Cerebellar cortex (tissue), 1 donor: ENCODE measurements at places on chromosomes 2 and 18.

DNA sequence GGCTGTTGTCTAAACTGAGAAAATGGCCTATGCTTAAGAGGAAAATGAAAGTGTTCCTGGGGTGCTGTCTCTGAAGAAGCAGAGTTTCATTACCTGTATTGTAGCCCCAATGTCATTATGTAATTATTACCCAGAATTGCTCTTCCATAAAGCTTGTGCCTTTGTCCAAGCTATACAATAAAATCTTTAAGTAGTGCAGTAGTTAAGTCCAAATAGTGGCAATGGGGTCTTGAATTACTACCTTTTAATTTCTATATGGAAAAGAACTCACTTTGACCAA, 13.8 kb upstream of the ALLC start:
- DNase-seq = no peak

- DNase-seq = no peak
Observed at GRCh38 chr2:144201126-144201525, 318.8 kb downstream of the ZEB2 start.

DNA sequence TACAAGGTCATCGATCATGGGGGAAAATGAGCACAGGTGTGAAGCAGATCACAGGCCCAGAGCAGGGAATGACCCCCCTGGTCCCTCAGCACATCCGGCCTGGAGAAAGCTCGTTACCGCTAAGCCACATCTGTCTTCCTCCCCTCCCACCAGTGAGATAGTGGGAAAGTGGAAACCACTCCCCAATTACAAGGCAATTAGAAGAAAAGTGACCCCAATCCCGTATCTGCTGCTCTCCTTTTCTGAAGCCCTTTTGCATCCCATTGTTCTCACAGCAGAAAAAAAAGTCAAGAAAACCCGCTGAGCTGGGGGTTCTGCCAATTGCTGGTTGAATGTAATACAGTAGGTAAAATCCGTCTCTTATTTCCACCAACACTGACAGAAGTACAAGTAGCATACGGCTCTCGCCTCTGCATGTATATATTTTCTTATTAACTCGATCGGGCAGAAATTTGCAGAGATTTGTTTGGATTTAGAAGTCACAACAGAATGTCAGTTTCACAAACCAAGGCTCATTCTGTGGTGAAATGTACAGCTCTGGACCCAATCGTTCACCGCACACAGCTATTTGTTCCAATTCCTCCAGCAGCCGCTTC, 287.0 kb downstream of the TCF4 start:
- peak; percentile 78 for DNase-seq

DNA sequence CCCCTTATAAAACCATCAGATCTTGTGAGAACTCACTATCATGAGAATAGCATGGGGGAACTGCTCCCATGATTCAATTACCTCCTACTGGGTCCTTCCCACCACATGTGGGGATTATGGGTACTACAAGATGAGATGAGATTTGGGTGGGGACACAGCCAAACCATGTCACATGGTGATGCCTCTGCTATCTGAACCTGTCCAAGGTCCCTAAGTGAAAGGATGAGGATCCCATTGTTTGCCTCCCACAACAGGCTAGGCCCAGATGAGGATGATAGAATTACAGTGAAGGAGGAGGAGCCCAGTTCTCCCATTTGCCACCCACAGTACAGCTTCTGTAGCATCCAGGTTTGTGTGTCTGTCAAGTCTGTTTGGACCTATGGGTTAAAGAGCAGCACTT, 65.4 kb downstream of the PRKCE start:
- DNase-seq = no peak

DNA sequence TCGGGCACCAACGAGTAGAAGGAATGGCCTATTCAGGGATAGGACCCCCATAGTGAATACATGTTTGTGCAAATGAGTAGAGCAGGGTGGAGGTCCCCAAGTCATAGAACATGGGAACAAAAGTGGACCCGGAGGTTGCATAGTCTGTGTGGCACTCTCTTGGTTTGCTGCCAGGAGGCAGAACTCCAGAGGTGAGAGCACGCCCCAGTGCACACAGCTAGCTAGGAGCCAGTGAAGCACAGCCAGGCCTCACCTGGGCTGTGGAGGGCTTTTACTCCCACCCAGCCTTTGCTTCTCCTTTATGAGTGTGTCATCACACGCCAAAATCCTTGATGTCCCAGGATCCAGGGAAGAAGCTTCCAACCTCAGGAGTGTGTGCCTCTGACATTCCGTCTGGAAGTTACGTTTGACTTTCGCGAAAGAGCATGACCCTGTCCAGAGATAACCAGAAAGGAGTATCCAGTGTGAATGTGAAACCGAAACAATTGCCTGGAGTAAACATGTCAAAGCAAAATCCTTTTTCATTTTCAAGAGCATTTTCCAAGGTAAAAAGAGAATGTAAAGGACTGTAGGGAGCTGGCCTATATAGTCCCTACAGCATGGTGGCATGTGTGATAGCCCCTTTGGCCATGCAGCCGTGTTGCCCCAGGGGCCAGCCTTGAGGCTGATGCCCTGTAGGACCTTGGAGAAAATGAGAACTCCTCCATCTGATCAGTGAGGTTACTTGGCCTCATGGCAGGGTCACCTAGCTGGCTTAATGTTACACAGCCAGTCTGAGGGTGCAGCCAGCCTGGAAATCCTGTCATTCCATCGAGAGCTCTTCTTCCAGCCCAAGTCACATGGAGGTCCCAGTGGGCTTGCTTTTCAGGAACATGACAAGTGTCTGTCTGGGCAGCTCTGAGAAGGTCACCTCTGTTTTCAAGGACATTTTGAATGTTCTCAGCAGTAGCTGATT, 8.8 kb downstream of the TRIB2 start:
- DNase-seq = no peak

DNA sequence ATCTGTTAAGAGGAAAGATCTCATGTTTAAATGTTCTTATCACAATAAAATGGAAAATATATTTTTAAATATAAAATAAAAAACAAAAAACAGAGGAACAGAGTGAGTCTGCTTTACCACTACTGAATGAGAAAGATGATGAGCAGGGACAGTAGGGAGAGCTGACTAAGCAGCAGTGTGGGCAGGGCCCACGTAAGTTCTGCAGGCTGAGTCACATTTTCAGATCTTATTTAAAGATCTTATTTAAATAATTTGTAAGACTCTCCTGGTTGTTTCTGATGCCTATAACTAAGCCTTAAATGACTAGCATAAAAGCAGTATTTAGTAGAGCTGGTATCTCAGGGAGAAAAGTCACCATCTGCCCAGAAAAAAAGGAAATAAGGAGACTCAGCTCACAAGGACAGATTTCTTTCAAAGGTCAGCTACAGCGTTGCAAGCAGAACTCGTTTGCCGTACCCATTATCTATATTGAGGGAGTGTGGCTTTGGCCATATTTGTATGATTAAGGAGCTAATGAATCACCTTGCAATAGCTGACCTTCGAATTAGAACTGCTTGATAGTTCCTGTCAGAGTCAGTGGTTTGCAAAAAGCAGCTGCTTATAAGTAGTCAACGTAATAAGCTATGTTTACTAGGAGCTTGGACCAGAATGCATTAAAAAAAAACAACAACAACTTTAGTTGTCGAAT, 322.1 kb upstream of the CHAC2 start:
- DNase-seq = no peak

- DNase-seq = no peak
Observed at GRCh38 chr2:174745142-174745541, 19.1 kb downstream of the CHRNA1 start.

- DNase-seq = no peak
Observed at GRCh38 chr2:88738271-88738670, 46.8 kb downstream of the RPIA start.

GRCh38 chr2:108640731-108641130, 78.6 kb upstream of the RANBP2 start:
- no peak for DNase-seq

DNA sequence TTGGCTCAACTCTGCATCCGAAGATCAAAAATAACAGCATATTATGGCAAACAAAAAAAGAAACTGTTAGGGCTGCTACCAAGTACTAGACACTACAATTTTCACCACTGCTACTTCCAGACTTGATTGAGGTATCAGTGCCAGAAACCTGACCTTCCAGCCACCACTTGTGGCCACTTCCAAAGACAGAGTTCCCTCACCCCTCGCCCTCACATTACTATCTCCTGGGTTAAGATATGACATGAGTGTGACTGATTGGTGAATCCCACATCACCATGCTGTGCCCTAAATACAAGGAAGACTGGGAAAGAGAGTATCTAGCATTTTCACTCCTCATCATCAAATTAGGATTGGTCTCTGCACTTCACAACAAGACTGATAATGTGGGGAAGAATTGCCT, 296.1 kb upstream of the NT5C1B start:
- DNase-seq = no peak

- no peak for DNase-seq
Observed at GRCh38 chr2:20758997-20759396, 63.9 kb downstream of the LDAH start.

GRCh38 chr2:40304340-40304739, 147.6 kb downstream of the SLC8A1 start:
- DNase-seq = peak; percentile 38

GRCh38 chr2:181399027-181399426, 58.2 kb upstream of the ITGA4 start:
- DNase-seq = no peak

- peak; percentile 66 for DNase-seq
Observed at GRCh38 chr18:74342416-74343043, 26.9 kb downstream of the C18orf63 start.

- peak; percentile 3 for DNase-seq
Observed at GRCh38 chr2:75311993-75312392, 112.7 kb upstream of the TACR1 start.

- peak; percentile 79 for DNase-seq
Observed at GRCh38 chr18:5662586-5663090, 118.8 kb upstream of the EPB41L3 start.

DNA sequence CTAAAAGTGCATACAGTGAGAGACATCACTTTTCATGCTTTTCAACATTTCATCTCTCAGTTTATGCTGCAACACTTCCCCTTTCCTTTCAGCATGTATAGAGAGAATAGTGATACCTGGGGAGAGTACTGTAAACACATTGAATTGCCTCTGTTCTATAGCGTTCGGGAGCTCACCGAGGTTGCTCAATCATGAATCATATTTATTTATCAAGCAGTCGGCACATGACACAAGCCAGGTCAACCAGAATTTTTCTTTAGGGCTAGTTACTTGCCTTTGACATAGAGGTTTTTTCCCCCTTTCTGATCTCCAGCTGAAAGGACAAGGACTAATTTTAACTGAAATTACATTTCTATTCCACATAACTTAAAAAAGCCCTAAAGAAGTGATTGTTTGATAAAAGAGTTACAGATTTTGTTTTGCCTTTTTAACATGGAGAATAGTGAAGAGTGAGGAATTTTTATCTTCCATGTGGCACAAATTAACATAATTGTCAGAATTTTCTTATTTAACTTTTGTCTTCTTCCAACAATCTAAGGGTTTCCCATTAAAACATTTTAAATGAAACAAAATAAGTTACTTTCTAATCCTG, 690.9 kb upstream of the TMEFF2 start:
- DNase-seq = no peak

- DNase-seq = no peak
Observed at GRCh38 chr2:146997945-146998344, 846.9 kb upstream of the ACVR2A start.

DNA sequence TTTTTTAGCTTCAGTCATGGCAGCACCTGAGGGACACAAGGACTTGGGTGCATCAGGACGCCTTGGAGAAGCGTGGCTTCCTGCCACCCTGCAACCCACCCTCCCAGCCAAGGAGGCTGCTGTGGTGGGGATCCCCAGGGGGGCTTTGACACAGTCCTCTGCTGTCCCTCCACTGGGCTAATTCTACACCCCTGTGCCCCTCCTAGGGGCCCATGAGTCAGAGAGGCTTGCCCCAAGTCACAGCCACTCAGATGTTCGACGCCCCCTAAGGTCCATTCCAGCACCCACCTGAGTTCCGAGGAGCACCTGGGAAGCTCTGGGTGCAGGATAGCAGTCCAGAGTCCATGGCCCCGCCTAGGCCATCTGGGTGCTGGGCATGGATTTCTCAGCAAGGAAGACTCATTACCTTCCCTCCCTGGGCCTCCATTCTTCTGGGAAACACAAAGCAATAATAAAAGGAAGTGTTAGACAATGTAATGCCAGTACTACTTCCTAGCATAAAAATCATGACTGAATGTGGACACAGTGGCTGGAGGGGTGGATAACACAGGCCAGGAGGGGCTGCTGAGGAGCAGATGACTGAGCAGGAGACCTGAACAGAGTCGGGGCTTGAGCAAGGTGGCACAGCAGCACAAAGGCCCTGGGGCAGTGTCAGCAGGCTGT, 3.7 kb downstream of the ALPG start:
- no peak for DNase-seq

GRCh38 chr2:217949447-217949846, 53.3 kb downstream of the TNS1 start:
- DNase-seq = no peak

DNA sequence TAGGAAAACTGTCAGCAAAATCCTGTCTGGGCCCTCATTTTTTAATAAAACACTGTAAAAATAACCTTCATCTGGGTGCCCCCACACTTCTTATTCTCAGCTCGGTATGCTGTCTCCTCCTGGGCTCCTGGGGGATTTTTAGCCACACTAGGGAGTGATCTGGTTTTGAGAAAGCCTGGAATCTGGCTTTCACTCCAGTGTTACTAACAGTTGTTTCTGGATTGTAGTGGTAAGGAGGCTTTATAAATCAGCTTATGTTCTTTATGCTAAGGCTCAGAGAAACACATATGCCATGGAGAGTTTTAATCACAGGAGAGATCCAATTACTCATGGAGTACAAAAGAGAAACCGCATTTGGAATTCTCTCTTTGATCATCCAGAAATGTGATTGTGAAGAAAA, 744.3 kb upstream of the SOX11 start:
- no peak for DNase-seq

- DNase-seq = peak; percentile 37
Observed at GRCh38 chr2:172734711-172735581, 699 bp upstream of the RAPGEF4 start.

GRCh38 chr2:109535217-109535946, 78.4 kb downstream of the SEPTIN10 start:
- no peak for DNase-seq

GRCh38 chr2:46342566-46343315, 45.5 kb downstream of the EPAS1 start:
- no peak for DNase-seq

- DNase-seq = no peak
Observed at GRCh38 chr2:198456418-198456817, 652.0 kb downstream of the PLCL1 start.

DNA sequence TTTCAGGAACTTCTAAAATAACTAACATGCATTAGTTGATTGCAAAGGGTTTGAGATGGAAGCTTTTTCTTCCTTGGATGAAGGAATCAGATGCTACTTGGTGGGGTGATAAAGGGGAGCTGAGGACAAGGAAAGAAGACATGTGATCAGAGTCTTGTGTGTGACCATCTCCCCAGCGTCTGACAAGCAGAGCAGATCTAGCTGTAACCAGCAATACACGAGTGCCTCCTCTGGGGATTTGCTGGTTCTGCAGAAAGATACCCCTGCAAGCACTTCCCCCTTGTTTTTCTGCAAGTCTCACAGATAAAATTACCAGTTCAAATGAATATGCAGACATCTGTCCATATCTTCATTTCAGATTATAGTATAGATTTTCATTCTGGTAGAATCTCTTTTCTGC, 2.7 kb downstream of the CDH7 start:
- DNase-seq = peak; percentile 88
